Activated T-helper 17 cell treated with anti-CD3 and anti-CD28 coated beads, Interleukin-2, amount 50 U/mL, for 72 hours (primary cell): ENCODE measurements at places on chromosomes 2 and 18.

DNA sequence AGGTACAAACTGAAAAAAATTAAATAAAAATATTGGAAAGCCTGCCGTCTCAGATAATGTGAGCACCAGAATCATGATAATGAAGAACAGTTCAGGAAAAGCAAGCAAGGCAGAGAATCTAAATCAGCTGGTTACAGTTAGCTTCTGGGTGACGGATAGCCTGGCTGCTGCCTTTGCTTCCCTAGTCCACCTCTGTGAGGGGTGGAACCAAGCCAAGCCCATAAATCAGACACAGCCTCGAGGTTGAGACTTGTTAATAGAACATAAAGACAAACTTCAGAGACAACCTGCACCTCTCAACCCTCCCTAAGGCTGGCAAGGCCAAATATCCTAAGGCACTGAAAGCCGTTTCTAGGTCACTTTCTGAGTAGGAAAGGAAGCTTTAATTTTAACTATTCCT lies 334.7 kb upstream of the SLC39A10 start:
- ATAC-seq, result no peak

DNA sequence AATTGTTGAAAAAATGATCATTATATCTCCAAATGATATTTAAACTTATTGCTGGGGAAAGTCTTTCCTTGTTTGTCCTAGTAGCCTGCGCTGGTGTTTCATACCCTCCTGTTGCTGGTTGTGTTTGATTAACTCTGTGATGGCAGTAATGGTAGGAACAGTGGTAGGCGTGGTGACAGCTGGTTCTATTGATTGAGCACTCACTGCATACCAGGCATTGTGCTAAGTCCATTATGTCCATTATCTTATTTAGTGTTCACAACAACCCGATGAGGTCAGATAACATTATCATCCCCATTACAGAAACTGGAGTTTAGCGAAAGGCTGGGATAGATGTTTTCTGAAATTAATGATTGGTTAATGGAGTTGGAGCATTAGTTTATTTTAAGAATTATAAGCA lies 77.8 kb upstream of the STON1 start:
- ATAC-seq, result no peak

- ATAC-seq, result no peak
Measured at GRCh38 chr18:75173125-75173432, 35.9 kb downstream of the PTGR3 start.

DNA sequence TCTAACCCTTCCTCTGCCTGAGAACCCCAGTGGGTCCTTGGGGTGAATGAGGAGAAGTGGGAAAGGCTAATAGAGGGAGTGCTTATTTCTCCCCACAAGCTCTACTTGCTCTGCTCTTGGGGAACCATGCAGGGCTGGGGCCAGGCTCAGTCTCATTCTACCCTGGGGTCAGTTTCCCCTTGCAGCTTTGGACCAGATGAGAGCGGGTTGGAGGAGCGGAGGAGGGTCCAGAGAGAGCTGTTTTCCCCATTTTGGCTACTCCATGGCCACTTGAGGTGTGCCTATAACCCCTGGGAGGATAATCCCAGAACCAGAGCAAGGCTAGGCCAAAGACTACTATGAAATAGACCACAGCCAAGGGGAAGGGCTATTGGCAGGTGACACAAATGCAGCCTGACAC lies 29.6 kb downstream of the PLB1 start:
- no peak for ATAC-seq

DNA sequence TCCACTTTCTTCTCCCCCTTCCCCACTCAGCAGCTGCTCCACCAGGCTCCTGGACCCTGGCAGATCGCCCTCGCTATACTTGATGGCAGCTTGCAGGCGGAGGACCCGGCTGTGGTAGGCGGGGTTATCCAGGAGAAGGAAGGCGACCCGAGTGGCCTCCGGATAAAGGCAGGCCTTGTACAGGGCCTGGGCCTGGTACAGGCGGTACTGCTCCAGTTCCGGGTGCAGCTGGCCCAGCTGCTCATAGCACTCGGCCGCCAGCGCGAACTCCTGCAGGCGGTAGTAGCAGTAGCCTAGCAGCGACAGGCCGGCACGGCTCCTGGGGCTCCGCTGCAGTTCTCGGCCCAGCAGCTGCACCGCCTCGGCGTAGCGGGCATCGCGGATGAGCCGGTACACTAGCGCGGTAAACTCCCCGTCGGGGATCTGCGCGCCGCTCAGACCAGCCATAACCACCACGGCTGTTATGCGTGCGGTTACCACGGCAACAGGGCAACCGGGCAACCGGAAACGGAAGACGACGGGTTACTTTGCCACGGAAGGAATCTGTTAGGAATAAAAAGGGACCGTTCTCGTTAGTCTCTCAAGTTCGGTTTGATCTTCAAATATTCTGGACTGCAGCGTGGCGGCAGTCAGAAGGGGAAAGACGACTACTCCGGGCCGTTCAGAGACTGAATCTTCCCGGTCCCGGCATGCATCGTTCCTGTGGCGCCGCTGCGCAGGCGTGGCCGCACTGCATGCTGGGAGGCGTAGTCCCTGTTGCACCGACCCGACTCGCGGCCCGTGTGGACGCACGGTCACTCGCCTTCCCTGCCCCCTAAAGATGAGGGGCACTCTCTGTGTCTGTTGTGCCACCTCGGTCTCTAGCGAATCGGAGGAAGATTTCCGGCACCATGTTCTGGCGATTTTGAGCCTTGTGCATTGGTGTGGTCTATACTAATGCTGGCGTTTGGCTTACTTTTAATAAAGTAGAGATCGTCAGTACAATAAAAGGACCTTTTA lies 226.0 kb downstream of the AGPS start:
- ATAC-seq, result peak; percentile 98
